Osteocyte (in vitro differentiated cells): ENCODE measurements at places on chromosomes 6 and 20. TPM values are rescaled to one million over a fixed set of nuclear protein-coding genes. Genes with fewer than 3 reads are reported as not detected.

CCN5 gene
- total RNA-seq: 18.2 and 24.0 TPM in 2 replicates

GRCh38 chr6:38973178-38974057, 75.2 kb upstream of the GLP1R start:
- DNase-seq: no peak

- no peak for DNase-seq
Measured at GRCh38 chr6:26200918-26201721, 113.9 kb downstream of the HFE start.

PNLDC1 gene
- not detected in 2 replicates for total RNA-seq

LY86 gene
- not detected in 2 replicates for total RNA-seq

DNA sequence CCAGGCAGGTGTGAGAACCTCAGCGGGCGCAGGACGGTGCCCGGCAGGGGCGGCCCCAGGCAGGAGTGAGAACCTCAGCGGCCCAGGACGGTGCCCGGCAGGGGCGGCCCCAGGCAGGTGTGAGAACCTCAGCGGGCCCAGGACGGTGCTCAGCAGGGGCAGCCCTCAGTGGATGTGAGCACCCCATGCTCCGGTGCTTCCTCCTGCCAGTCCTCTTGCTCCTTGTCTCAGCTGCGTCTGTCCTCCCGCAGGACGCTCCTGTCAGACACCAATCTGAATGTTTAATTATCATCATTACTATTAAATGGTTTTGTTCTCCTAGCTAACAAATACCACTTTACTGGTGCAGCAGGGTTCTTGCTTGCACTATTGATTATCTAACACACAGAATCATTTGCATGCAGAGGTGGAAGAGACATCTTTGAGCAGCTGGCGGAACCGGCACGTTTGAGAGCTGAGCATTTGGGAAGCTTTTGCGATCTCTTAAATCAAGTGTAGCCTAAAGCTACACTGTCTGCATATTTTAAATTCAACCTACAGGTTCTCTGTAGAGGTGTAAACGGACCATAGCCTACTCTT, 39.4 kb upstream of the DACT2 start:
- no peak for DNase-seq

GRCh38 chr6:138645976-138646640, 127.5 kb upstream of the CCDC28A start:
- DNase-seq: no peak

- no peak for DNase-seq
Measured at GRCh38 chr6:46985943-46986342, 56.2 kb downstream of the ADGRF1 start.

DNA sequence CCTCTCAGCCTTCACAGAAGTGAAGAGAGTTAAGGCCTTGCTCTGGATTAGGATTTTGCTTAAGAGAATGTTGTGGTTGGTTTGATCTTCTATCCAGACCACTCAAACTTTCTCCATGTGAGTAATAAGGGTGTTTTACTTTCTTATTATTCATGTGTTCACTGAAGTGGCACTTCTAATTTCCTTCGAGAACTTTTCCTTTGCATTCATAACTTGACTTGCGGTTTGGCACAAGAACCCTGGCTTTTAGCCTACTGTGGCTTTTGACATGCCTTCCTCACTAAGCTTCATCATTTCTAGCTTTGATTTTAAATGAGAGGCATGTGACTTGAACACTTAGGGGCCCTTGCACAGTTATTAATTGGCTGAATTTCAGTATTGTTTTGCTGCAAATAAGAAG, 166.1 kb upstream of the OPRM1 start:
- DNase-seq: no peak

- no peak for DNase-seq
Measured at GRCh38 chr20:38414769-38415450, 20.2 kb downstream of the SNHG17 start.

CST2 gene
- not detected in 2 replicates for total RNA-seq

NT5E gene
- 193 and 197 TPM in 2 replicates for total RNA-seq

- no peak for DNase-seq
Measured at GRCh38 chr6:108739496-108740330, 108.5 kb upstream of the ARMC2 start.

- no peak for DNase-seq
Measured at GRCh38 chr20:33910529-33911327, 83.0 kb upstream of the RALY start.

PHACTR3 gene
- not detected in 2 replicates for total RNA-seq

DNA sequence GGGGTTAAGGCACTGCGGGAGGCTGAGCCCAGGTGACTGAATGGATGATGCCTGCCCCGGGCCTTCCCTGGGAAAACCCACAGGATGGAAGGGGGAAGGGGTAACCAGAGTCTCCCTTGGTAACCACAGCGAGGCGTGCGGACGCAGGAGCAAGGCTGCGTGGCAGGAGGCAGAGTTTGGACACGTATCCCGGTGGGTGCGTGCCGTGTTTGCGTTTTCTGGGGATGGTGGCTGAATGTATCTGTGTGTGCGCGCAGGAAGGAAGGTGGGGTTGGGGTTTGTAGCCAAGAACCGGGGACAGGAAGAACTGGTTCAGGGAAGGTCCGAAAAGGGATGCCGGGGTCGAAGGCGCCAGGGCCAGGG, 1.8 kb downstream of the MDGA1 start:
- no peak for DNase-seq

CNR1 gene
- not detected in 2 replicates for total RNA-seq

DNA sequence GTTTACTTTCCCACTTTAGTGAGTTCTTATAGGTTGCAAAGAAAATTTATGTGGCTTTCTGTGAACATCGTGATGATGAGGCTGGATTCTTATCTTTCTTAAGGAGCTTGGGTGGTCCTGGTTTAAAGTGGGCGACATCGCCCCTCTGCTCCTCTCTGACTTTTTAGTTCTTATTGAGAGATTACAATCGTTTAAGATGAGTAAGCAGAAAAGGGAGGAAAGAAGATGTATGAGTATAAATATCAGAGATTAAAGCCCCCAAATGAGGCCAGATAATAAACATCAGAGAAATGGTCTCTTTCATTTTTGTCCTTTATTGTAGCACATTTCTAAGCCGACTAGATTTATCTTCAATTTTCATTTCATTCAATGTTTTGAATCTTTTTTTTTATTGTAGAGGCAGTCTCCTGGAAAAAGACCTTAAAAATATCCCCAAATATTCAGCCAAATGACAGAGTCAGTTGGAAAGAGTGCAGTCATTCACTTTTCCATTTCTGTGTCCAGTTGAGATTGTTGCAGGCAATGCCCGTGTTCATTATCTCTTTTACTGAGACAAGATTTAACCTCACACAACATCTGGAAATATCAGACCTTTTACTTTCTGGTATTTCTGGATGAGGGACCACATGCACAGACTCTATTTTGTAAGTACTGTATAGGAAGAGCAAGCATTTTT, 62.0 kb upstream of the PDE7B start:
- DNase-seq: no peak

- no peak for DNase-seq
Measured at GRCh38 chr20:63611646-63612045, 15.3 kb downstream of the GMEB2 start.

GRCh38 chr20:23456873-23457272, 4.2 kb upstream of the CST11 start:
- DNase-seq: peak; percentile 69

- no peak for DNase-seq
Measured at GRCh38 chr6:11179419-11180202, 52.9 kb downstream of the NEDD9 start.

C2 gene
- total RNA-seq: 2.3 and 2.4 TPM in 2 replicates

- no peak for DNase-seq
Measured at GRCh38 chr20:41095110-41095969, 42.0 kb upstream of the PLCG1 start.

GSTA3 gene
- total RNA-seq: not detected in 2 replicates

DNA sequence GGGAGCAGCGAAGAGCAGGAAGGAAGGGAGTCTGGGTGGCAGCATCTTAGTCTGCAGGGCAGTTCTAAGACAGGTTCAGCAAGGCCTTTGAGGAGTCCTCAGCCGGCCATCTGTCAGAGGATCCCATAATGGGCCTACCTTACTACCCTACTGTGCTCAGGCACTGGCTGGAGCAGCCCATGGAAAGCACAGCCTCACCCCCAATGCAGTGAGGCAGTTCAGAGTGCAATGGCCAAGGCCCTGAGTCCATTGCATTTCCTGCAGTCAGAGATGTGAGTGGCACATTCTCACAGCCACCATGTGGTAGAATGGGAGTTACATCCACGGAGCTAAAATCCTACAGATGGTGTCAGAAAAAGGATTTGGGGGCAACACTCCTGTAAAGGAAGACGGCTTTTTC, 19.4 kb upstream of the OVOL2 start:
- DNase-seq: no peak

RIN2 gene
- total RNA-seq: 47.0 and 55.5 TPM in 2 replicates

CAP2 gene
- 71.8 and 83.6 TPM in 2 replicates for total RNA-seq

DNA sequence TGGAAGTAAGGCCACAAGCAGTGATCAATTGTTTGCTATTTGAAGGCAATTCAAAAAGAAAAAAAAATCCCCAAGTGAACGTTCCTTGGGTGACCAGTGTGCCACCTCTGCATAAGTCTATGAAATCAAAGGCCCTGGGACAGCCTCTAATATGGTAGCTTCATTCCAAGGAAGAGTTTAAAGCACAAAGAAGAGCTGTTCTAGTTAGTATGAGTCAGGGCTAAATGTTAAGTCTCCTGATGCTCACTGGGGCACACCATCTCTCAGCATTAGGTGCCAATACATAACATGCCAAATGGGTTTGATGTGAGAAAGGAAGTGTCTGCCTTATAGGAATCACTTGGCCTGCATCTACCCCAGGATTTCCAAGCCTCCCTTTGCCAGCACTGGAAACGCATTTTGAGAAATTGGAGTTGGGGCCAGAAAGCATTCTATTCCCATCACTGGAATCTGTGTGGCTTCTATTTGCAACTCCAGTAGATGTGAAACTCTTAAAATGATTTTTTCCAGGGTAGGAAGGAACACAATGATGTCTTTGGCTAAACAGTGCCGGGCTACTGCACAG, 13.0 kb downstream of the UNC5CL start:
- DNase-seq: no peak

- no peak for DNase-seq
Measured at GRCh38 chr20:57195469-57196100, 70.9 kb downstream of the BMP7 start.

DNA sequence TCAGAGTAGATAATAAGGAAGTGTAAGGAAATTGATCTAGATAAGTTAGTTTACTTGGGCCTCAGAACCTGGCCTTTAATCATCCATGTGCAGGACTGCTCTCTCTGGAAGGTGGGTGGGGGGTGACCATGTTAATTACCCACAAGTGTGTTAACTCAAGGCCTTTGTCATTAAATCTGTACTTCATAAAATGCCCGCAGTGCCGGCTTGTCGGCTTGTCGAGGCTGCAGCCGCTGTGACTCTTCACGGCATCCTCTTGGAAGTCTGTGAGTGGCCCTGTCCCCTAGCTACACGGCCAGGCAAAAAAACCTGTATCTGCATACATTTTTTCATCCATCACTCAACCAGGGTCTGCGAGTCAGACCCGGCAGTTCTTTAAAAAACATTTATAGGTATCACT, 70.9 kb upstream of the ASCC3 start:
- no peak for DNase-seq

GABRR1 gene
- total RNA-seq: not detected in 2 replicates

GRCh38 chr6:88856566-88856965, 106.9 kb downstream of the RNGTT start:
- DNase-seq: no peak

COL12A1 gene
- 2,335 and 2,423 TPM in 2 replicates for total RNA-seq

KIAA0408 gene
- total RNA-seq: 0.27 TPM in 1 of 2 replicates, not detected in the other

TREML4 gene
- total RNA-seq: not detected in 2 replicates

LHFPL5 gene
- total RNA-seq: not detected in 2 replicates

SUMO4 gene
- total RNA-seq: 1.5 and 2.9 TPM in 2 replicates

- DNase-seq: no peak
Measured at GRCh38 chr6:108841377-108841855, 6.8 kb upstream of the ARMC2 start.

DNA sequence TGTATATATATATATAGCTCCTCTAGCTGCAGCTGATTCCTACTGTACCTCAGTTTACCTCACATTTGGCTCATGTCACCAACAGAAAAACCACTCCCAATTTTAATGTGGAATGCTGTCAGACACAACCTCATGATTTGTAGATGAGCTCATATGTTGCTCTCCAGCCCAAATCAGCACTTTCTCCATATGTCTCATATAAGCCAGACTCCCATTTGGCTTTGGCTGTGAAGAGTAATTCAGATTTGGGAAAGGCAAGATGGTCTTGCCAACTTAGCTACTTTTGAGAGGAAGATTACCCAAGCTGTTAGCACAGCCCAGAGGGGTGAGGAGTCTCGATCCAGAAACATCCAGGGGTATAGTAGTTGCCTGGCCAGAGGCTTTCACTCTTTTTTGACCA, 342.2 kb upstream of the NT5E start:
- DNase-seq: no peak

SMOC2 gene
- 11.5 and 11.6 TPM in 2 replicates for total RNA-seq

GRCh38 chr6:118660218-118660569, 8.8 kb upstream of the CEP85L start:
- DNase-seq: no peak

C6orf141 gene
- total RNA-seq: not detected in 2 replicates

GRCh38 chr6:163530406-163530805, 115.9 kb downstream of the QKI start:
- no peak for DNase-seq

DNA sequence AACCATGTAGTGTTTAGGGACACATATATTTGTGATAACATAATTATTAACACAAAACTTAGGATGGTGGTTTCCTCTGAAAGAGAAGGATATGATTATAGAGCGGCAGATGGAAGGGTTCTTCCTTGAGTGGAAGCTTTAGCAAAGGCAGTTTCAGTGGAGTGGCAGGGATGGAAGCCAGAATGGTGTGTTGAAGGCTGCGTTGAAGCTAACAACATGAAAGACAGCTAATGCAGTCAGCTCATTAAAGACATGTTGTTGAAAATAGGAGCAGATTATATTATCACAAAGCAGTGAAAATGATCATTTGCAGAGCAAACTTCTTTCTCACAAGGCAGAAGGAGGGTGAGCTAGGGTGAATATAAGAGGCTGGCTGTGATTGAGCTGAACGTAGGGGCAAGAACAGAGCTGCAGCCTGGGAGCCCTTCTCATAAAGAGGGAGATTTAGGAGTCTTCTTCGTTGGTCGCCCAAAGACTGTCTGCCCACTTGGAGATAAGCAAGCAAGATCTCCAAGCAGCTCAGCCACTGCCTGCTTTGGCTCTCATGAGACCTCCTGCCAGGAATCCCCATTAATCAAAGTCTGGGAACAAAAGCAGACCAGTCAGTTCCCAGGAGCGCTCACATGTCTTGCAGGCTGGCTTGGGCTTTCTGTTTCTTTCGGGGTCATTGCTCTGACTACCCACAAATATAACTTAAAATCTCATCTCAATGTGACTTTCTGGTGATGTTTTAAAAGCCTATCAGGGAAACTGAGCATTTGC, 2.6 kb upstream of the ANKRD6 start:
- no peak for DNase-seq

DNA sequence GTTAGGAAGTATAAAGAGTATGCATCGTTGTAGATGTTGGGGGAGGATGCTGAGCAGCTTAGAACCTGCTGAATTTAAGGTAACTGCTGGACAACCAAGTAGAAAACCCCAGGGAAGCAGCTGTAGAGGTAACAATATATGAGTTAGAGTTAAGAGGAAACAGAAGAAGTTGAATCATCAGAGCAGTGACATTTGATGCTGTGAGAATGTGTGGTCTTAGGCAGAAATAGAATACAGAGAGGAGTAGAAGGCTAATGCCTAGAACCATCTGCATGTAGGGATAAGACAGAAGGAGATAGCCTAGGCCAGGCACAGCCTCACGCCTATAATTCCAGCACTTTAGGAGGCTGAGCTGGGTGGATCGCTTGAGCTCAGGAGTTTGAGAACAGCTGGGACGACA, 22.6 kb upstream of the DYNLRB1 start:
- no peak for DNase-seq

- DNase-seq: no peak
Measured at GRCh38 chr6:3726421-3726820, 25.1 kb downstream of the PXDC1 start.

- DNase-seq: no peak
Measured at GRCh38 chr6:89387516-89388201, 24.4 kb downstream of the RRAGD start.
